ENCODE measurements at places on chromosomes 3 and 15.
A peak's percentile ranks its signal among the peaks of the same experiment; 100 is the strongest.

DNA sequence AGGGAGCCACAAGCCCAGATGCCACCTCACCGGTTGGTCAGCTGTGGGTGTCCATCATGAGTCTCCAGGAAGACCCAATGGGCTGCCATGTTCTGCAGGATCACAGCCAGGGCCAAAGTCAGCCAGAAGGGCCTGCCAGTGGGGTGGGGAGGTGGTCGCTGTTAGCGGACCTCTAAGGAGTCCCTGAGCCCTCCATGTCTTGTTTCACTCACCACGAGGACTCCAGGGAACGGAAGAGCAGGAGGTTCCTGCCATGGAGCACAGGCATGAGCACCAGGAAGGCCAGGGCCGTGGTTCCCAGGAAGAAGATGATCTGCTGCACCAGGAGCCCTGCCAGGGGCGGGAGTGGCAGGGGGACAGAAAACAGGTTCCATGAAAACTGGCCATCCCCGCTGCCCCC lies 8.6 kb downstream of the ISLR start:
- DNase-seq, result no peak

GRCh38 chr15:36887214-36887961 lies 213.0 kb downstream of the MEIS2 start:
- DNase-seq, result no peak

GRCh38 chr15:75335705-75336355 lies at the start of gene COMMD4:
Gene COMMD4 (plus strand): TSS chr15:75336063. CDS start chr15:75336090, 27 bp downstream.
- DNase-seq, result peak; percentile 28

GRCh38 chr15:41966920-41967465 lies 5.4 kb downstream of the EHD4 start:
- no peak for DNase-seq

DNA sequence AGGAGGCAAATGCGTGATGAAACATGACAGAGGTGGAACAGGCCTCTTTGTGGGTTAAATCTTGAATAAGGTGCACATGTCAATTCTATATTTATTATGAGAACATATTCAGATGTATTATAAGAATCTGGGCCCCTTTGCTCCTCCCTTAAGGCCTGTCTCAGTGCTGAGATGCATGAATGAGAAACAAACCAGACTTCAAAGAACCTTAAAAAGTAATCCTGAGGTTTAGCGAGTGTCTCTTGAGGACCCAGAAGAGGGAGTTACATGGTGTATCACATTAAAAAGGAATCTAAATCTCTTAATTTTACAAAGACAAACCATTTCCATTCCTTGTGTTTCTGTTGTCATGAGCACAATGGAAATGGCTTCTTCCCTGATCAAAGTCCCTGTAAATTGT lies 170.9 kb upstream of the TBC1D5 start:
- DNase-seq, result no peak

DNA sequence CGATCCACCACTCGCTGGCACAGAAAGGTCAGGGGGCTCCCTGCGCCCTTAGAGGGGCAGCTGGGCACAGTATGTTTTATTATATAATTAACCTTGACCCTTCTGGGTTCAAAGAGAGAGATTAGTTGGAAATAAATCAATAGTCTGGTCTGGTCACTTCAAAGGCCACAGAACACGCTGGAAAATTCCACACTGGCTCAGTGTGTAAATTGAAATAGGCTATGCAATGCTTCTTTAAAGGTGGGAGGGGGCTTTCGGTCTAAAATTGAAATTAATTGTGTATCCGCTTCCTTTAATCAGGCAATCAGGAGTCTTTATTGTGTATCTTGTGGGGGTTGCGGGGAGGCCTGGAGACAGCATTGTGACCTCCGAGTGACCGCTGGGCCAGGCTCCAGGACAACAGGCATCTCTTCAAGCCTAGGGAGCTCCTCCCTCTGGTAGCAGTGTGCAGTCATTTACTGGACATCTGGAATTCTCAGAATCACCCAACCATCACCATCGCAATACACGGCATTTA lies 8.0 kb downstream of the RNU5B-1 start:
- no peak for DNase-seq
